Tibial artery (tissue), 4 donors: ENCODE measurements at places on chromosomes 13 and 19.

- DNase-seq: peak; percentile 56
These were observed 2.5 kb downstream of the ITM2B start for GRCh38 chr13:48235341-48236135.

DNA sequence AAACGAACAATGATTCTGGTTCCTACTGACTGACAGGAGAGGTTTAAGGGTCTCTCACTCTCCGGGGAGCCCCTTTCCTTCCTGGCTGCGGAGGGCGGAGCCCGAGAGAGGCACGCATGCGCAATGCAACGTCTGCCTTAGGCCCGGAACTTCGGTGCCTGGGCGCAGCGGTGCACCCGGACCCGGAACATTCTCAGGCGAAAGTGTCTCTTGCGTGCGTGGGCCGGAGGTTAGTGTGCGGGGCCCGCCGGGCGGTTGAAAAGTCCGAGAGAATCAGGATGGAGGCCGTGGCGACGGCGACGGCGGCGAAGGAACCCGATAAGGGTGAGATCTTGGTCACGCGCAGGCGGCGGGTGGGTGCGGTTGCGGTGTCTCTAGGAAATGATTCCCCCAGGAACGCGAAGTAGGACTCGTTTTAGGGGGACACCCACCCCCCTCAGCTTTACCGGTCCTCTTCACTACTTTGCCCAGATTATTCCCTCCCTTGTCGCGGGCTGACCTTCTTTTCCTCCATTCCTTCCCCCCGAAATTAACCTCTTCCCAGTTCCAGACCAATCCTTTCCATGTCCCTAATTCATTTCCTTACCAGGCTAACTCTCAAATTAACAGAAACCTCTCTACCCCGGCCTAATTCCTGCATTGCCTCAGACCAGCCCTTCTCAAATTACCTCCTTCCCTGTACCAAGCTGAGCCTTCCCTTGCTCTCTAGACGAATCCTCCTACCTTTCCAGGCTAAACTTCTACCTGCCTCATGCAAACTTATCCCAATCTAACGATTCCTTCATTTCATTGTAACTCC lies at the start of gene CCDC97:
Gene CCDC97, plus strand, starts transcription at position 140 of the 799 bp plus-strand sequence. Its CDS starts 139 bp downstream, at position 279.
- DNase-seq: peak; percentile 92

GRCh38 chr13:66074018-66074615 lies 1156.0 kb downstream of the PCDH9 start:
- no peak for DNase-seq

DNA sequence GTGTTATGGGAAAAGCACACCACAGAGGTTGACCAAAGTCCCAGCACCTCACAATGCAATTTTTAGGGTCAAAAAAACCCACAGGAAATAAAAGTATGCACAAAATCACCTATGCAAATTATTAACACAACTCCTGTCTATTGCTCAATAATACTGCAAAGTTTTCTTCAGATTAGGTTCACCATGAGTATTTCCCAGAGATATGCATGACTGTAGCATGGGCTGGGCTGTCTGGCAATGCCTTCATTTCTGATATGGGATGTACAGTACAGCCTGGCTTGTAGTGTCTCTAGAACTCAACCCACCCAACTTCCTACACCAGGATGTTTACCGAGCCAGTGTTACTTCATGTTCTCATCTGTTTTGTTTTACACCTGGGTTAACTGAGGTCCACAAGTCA lies 698.7 kb upstream of the ARGLU1 start:
- DNase-seq: no peak

DNA sequence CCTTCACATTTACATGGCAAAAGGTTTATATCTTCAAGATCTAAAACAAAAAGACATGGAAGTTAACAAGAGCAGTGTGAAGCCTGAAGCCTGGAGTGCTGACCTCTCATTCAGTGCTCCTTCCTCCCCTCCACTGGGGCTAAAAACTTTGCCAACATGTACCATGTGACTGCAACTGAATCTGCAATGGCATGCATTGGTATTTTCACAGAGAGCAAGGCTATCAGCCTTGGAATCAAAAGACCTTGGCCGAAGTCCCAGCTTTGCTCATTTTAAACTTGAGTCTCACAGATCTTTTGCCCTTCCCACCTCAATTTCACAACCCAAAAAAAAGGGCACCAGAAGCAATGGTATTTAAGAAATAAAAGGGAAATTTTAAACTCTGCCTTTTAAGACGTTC lies 325.1 kb downstream of the DCT start:
- peak; percentile 65 for DNase-seq

DNA sequence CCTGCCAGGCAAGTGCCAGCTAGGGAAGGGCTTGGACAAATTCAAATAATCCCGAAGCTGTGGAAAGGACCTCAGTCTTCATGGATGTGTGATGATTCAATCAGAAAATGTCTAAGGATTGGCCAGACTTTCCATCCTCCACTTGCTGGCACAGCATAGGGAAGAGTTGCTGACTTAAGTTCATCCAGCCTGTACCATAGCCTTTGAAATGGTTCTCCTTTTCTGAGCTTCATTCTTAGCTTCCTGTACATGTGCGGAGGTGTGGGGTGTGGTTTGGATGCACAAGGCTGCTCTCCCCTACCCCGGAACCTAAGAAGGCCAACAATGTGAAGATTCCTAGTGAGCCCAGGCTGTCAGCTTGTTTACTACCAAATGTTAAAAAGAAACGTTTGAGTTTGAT lies 959 bp upstream of the IGFL3 start:
- no peak for DNase-seq

GRCh38 chr13:103799028-103799427 lies 732.8 kb upstream of the SLC10A2 start:
- DNase-seq: no peak

GRCh38 chr13:34805347-34805746 lies 136.7 kb upstream of the NBEA start:
- no peak for DNase-seq

GRCh38 chr19:39070888-39071287 lies 13.3 kb upstream of the ACP7 start:
- DNase-seq: no peak

GRCh38 chr13:42275098-42275471 lies 3.1 kb downstream of the AKAP11 start:
- DNase-seq: no peak
